ENCODE measurements at places on chromosomes 16 and 17.

- no peak for DNase-seq
These were observed 33.9 kb upstream of the SEC14L1 start for GRCh38 chr17:77106874-77107358.

DNA sequence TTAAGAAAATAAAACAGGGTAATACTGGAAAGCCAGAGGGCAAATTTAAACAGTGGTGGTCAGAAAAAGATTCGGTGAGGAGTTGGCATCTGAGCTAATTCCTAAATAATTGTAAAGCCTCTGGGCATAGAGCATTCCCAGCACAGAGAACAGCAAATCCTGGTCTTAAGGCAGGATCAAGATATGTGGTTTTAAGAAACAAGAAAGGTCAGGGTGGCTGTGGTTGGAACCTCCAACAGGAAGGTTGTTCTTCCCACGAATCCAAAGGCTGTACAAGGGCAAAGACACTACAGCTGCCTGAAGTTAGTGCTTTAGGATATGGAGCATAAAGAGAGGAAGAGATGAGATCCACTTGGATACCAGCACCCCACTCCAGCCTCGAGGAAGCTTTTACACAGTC lies 114.6 kb downstream of the ZNF18 start:
- DNase-seq, result no peak

- no peak for DNase-seq
These were observed 47.9 kb downstream of the LYRM1 start for GRCh38 chr16:20948444-20948843.

DNA sequence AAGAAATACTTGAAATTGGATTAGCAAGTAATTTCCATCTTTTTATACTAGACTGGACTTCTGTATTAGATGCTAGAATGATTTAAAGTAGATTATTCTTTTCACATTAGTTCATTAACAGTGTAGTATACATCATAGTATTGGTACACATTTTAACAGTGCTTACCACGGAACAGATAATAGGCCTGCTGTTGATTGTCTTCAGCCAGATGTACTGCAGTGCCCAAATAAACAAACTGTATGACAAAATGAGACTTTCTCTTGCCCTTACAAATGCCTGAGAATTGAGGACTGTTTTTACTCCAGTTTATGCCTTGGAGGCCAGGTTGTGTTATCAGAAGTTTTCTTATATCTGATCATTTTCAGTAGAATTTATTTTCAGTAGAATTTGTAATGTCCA lies 631 bp downstream of the EVI2A start:
- DNase-seq, result no peak

- DNase-seq, result no peak
These were observed 3.2 kb downstream of the SHBG start for GRCh38 chr17:7633093-7633492.

GRCh38 chr16:67430504-67430976 lies 381 bp upstream of the HSD11B2 start:
- no peak for DNase-seq

- no peak for DNase-seq
These were observed 44.3 kb downstream of the SLC6A2 start for GRCh38 chr16:55700067-55700466.
